ENCODE measurements at places on chromosomes 1 and 21. TPM values are rescaled to one million over a fixed set of nuclear protein-coding genes. Genes with fewer than 3 reads are reported as not detected.

SZRD1 gene
- 122 TPM for total RNA-seq

GRCh38 chr1:185541871-185542301, 192.3 kb upstream of the HMCN1 start:
- no peak for DNase-seq
- no peaks in the 10 kb centered on the region for H3K27me3 ChIP-seq
- H3K36me3 ChIP-seq = no peaks in the 10 kb centered on the region
- no peak overlapping the region for H3K27ac ChIP-seq
- H3K4me3 ChIP-seq = no peak overlapping the region
- H3K4me1 ChIP-seq = no peaks in the 10 kb centered on the region

DCST2 gene
- total RNA-seq = 1.8 TPM

RUNX1 gene
- total RNA-seq = 117 TPM

- H3K4me1 ChIP-seq = peaks cover 4% of the 10 kb centered on the region
- no peaks in the 10 kb centered on the region for H3K36me3 ChIP-seq
- DNase-seq = no peak
- H3K27ac ChIP-seq = no peak overlapping the region
- H3K27me3 ChIP-seq = peaks cover 16% of the 10 kb centered on the region
These were observed 48.4 kb upstream of the DNAJC6 start for GRCh38 chr1:65260851-65261473.

TNFRSF8 gene
- total RNA-seq = 0.37 TPM

ADAMTS4 gene
- 1.8 TPM for total RNA-seq

- no peaks in the 10 kb centered on the region for H3K36me3 ChIP-seq
- H3K27me3 ChIP-seq = peaks cover 10% of the 10 kb centered on the region
- H3K4me3 ChIP-seq = peak overlapping the region; percentile 85
- peaks cover 17% of the 10 kb centered on the region for H3K4me1 ChIP-seq
- no peak overlapping the region for H3K27ac ChIP-seq
- DNase-seq = peak; percentile 3
These were observed 848 bp downstream of the DNM3 start for GRCh38 chr1:171841931-171842761.

VCAM1 gene
- not detected for total RNA-seq

GRCh38 chr1:182595641-182596240, 6.7 kb upstream of the RNASEL start:
- DNase-seq = peak; percentile 63
- H3K4me1 ChIP-seq = no peaks in the 10 kb centered on the region
- H3K4me3 ChIP-seq = no peak overlapping the region
- no peaks in the 10 kb centered on the region for H3K36me3 ChIP-seq
- no peak overlapping the region for H3K27ac ChIP-seq

DISP1 gene
- 4.5 TPM for total RNA-seq

MAP10 gene
- 2.2 TPM for total RNA-seq

GRCh38 chr1:24506691-24507381, 4.2 kb downstream of the RCAN3 start:
- H3K27me3 ChIP-seq = no peaks in the 10 kb centered on the region
- H3K4me3 ChIP-seq = peak overlapping the region; percentile 42
- peak overlapping the region; percentile 88 for H3K27ac ChIP-seq

DNA sequence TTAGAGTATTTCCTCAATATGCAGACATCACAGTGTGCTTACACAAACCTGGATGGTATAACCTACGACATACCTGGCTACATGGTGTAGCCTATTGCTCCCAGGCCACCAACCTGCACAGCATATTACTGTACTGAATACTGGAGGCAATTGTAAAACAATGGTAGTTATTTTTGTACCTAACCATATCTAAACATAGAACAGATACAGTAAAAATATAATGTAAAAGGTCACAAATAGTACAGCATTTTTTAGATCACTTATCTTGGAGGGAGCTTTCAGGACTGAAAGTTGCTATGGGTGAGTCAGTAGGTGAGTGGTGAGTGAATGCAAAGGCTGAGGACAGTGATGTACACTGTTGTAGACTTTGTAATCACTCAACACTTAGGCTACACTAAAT, 492.3 kb downstream of the MRPL39 start:
- no peaks in the 10 kb centered on the region for H3K4me1 ChIP-seq
- DNase-seq = no peak
- H3K27me3 ChIP-seq = no peaks in the 10 kb centered on the region
- no peaks in the 10 kb centered on the region for H3K36me3 ChIP-seq

- peak overlapping the region; percentile 54 for H3K4me3 ChIP-seq
- no peak for DNase-seq
- no peak overlapping the region for H3K27ac ChIP-seq
These were observed 10.6 kb downstream of the OR2W3 start for GRCh38 chr1:247905910-247906503.

DNA sequence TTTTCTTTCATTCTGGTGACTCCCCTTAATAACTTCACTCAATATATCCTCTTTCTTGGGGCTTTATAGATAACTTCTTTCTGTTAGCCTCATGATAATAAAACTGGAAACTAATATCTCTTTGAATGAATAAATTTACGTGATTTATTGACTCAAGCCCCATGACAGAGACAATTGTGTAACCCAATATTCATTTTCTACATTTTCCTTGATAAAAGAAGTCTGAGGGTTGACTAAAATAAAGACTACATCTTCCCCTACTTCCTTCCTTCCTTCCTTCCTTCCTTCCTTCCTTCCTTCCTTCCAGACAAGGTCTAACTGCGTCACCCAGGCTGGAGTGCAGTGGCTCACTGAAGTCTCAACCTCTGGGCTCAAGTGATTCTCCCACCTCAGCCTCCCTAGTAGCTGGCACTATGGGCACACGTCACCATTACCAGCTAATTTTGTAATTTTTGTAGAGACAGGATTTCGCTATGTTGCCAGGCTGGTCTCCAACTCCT, 85.1 kb downstream of the CYYR1 start:
- H3K4me3 ChIP-seq = no peak overlapping the region
- H3K27me3 ChIP-seq = no peaks in the 10 kb centered on the region
- no peak for DNase-seq
- H3K27ac ChIP-seq = no peak overlapping the region

- H3K4me3 ChIP-seq = no peak overlapping the region
- H3K27me3 ChIP-seq = no peaks in the 10 kb centered on the region
- no peaks in the 10 kb centered on the region for H3K36me3 ChIP-seq
- no peaks in the 10 kb centered on the region for H3K4me1 ChIP-seq
- DNase-seq = no peak
These were observed 59.1 kb downstream of the NFIA start for GRCh38 chr1:61141288-61142042.

- H3K27me3 ChIP-seq = peaks cover 28% of the 10 kb centered on the region
- H3K4me1 ChIP-seq = no peaks in the 10 kb centered on the region
- H3K36me3 ChIP-seq = no peaks in the 10 kb centered on the region
- no peak for DNase-seq
- H3K27ac ChIP-seq = no peak overlapping the region
These were observed 433 bp upstream of the DMBX1 start for GRCh38 chr1:46489169-46489637.

TCEA3 gene
- 16.1 TPM for total RNA-seq

DNA sequence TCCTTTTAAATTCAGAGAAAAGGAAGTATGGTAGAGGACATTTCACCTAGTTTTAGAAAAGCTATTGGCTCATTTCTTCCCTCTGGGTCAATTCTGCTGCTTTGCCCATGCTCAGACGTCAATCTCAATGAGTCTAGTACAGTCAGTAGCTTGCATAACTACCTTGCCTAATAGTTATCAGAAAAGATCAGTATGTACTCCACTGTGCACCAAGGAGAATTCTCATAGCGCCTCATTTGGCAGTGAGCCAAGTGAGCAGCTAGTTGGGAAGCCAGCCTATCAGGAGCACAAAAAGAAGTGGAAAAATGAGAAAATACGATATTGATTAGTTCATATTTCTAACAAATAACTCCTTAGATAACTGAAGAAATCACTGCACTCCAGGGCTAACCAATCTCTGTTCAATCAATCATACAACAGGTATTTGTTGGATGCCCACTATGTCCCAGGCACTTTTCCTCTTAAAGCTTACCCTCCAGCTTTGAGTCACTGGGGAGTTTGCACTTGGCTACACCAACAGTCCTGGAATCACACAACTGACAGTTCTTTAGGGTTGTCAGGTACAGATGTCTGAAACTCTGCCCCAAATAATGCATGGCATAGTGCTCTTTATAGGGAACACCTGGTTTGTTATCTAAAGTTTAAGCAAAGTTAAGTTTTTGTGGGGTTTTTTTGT, 50.2 kb downstream of the PRDX6 start:
- no peaks in the 10 kb centered on the region for H3K36me3 ChIP-seq
- no peaks in the 10 kb centered on the region for H3K27me3 ChIP-seq
- H3K4me3 ChIP-seq = no peak overlapping the region
- no peak for DNase-seq
- no peaks in the 10 kb centered on the region for H3K4me1 ChIP-seq
- no peak overlapping the region for H3K27ac ChIP-seq

GRCh38 chr1:157105988-157106812, 6.6 kb upstream of the ETV3L start:
- H3K4me1 ChIP-seq = no peaks in the 10 kb centered on the region
- H3K36me3 ChIP-seq = no peaks in the 10 kb centered on the region
- no peak for DNase-seq

MFSD2A gene
- 1.3 TPM for total RNA-seq

DNA sequence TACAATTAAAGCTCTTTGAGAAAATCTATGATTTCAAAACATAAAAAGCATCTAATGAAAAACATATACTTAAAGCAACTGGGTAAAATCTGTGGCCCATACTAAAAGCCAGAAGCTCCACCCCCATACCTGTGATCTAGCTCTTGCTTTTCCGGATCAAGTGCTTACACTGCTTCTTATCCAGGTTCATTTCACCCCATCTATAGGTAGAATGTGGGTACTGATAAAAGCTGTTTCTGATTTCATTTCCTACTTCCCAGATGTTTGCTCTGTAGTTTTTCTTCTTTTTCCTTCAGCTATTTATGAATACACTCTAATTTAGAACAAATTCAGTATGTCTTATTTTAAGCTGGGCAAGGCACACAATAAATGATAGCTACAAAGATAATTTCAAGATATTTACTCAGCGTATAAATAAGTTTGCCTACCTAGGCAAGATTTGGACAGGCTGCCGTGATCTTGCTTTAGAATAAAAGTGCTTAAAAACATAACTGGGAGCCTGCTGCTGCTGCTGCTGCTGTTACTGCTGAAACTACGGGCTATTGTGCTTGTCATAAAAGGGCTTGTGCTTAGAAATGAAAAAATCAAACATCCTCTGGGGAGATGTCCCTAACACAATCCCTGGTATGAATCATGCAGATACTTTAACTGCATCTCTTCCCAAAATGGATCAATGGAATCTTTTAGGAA, 2.1 kb downstream of the SIPA1L2 start:
- H3K27me3 ChIP-seq = no peaks in the 10 kb centered on the region
- no peaks in the 10 kb centered on the region for H3K36me3 ChIP-seq
- no peak overlapping the region for H3K27ac ChIP-seq
- H3K4me1 ChIP-seq = peaks cover 19% of the 10 kb centered on the region
- DNase-seq = no peak

- no peaks in the 10 kb centered on the region for H3K4me1 ChIP-seq
- peaks cover 34% of the 10 kb centered on the region for H3K27me3 ChIP-seq
- no peaks in the 10 kb centered on the region for H3K36me3 ChIP-seq
- H3K4me3 ChIP-seq = no peak overlapping the region
These were observed 124.2 kb downstream of the GRIK3 start for GRCh38 chr1:36909946-36910725.

HMGCL gene
- 14.5 TPM for total RNA-seq

EPHB2 gene
- total RNA-seq = 0.06 TPM

SPRR5 gene
- total RNA-seq = not detected

Measured in T-cell (primary cell).